ENCODE measurements at places on chromosomes 12 and 14. TPM values are rescaled to one million over a fixed set of nuclear protein-coding genes. Genes with fewer than 3 reads are reported as not detected.

The TGM1 gene
- 2.6 TPM for total RNA-seq

The DIO3 gene
- total RNA-seq = not detected

The PLEKHD1 gene
- 0.55 TPM for total RNA-seq

The GLI1 gene
- 4.0 TPM for total RNA-seq

The ST8SIA1 gene
- total RNA-seq = 4.1 TPM

The MIPOL1 gene
- 4.6 TPM for total RNA-seq

The BATF gene
- total RNA-seq = 1.3 TPM

The PTHLH gene
- 4.8 TPM for total RNA-seq

Measured in stomach (tissue), 19 donors.